A549 treated with GW870086 at 1 μM for 4 hours (cell line): ENCODE measurements at places on chromosomes 6 and 20. TPM values are rescaled to one million over a fixed set of nuclear protein-coding genes. Genes with fewer than 3 reads are reported as not detected.

The TMEM244 gene
- total RNA-seq: not detected in 5 replicates

The LY6G6F gene
- not detected in 5 replicates for total RNA-seq

The EYA4 gene
- total RNA-seq: 7.8 to 11.4 TPM (median 10.0 TPM) in 5 replicates

The GSTA2 gene
- not detected in 5 replicates for total RNA-seq

The LAMP5 gene
- 0.06 to 0.17 TPM in 2 of 5 replicates, not detected in the others for total RNA-seq

The FOXQ1 gene
- 3.9 to 6.7 TPM (median 5.8 TPM) in 5 replicates for total RNA-seq

The THEMIS gene
- not detected in 5 replicates for total RNA-seq

The PDYN gene
- total RNA-seq: not detected in 5 replicates

The MYL9 gene
- 15.9 to 26.5 TPM (median 17.6 TPM) in 5 replicates for total RNA-seq

The ZC2HC1B gene
- not detected in 5 replicates for total RNA-seq

The PRL gene
- total RNA-seq: not detected in 5 replicates

The ISM1 gene
- 0.14 to 0.27 TPM (median 0.24 TPM) in 5 replicates for total RNA-seq

The KCNQ5 gene
- 0.89 to 1.8 TPM (median 1.4 TPM) in 5 replicates for total RNA-seq

The NKX2-2 gene
- not detected in 5 replicates for total RNA-seq

The RPL7L1 gene
- total RNA-seq: 65.0 to 86.6 TPM (median 65.7 TPM) in 5 replicates

The NOX3 gene
- not detected in 5 replicates for total RNA-seq

The MOG gene
- total RNA-seq: not detected in 5 replicates

The LAMA5 gene
- total RNA-seq: 311 to 502 TPM (median 462 TPM) in 5 replicates

The PET117 gene
- total RNA-seq: 23.7 to 27.7 TPM (median 25.9 TPM) in 5 replicates

The PROKR2 gene
- not detected in 5 replicates for total RNA-seq

The HCRTR2 gene
- not detected in 5 replicates for total RNA-seq

The CCN6 gene
- not detected in 5 replicates for total RNA-seq

The VSX1 gene
- total RNA-seq: 0.43 to 1.1 TPM (median 0.61 TPM) in 5 replicates

The TNF gene
- 0.16 TPM in 1 of 5 replicates, not detected in the others for total RNA-seq

The DDO gene
- total RNA-seq: 0.08 to 0.15 TPM (median 0.10 TPM) in 4 of 5 replicates, not detected in the other

The SLC2A10 gene
- total RNA-seq: not detected in 5 replicates

The PXDC1 gene
- total RNA-seq: 17.4 to 20.5 TPM (median 18.4 TPM) in 5 replicates

The ASCC3 gene
- 15.8 to 19.5 TPM (median 16.8 TPM) in 5 replicates for total RNA-seq

The SPTLC3 gene
- total RNA-seq: 0.06 to 0.21 TPM (median 0.09 TPM) in 3 of 5 replicates, not detected in the others

The SLC52A3 gene
- total RNA-seq: 0.24 to 0.71 TPM (median 0.40 TPM) in 5 replicates

The PGC gene
- not detected in 5 replicates for total RNA-seq

The KIAA1755 gene
- total RNA-seq: 0.13 to 0.18 TPM (median 0.14 TPM) in 4 of 5 replicates, not detected in the other

The TM9SF4 gene
- 33.4 to 37.6 TPM (median 36.7 TPM) in 5 replicates for total RNA-seq

The MCHR2 gene
- total RNA-seq: not detected in 5 replicates

The CBLN4 gene
- not detected in 5 replicates for total RNA-seq

The MAPK13 gene
- 0.63 to 0.96 TPM (median 0.79 TPM) in 5 replicates for total RNA-seq

The GRIK2 gene
- total RNA-seq: 0.13 to 0.47 TPM (median 0.39 TPM) in 5 replicates

The NOL4L gene
- total RNA-seq: 11.0 to 12.9 TPM (median 12.4 TPM) in 5 replicates

The C6orf52 gene
- total RNA-seq: 1.7 to 2.1 TPM (median 2.1 TPM) in 5 replicates

The SLC17A2 gene
- total RNA-seq: not detected in 5 replicates

The TBX18 gene
- total RNA-seq: 11.3 to 21.0 TPM (median 18.6 TPM) in 5 replicates

The SIRPD gene
- total RNA-seq: not detected in 5 replicates

The MYB gene
- total RNA-seq: 0.50 to 1.2 TPM (median 0.83 TPM) in 5 replicates

The TRIM10 gene
- total RNA-seq: not detected in 5 replicates

The SLC13A3 gene
- total RNA-seq: 0.12 to 0.17 TPM in 2 of 5 replicates, not detected in the others

The FUT9 gene
- not detected in 5 replicates for total RNA-seq

The LY6G6C gene
- 0.14 TPM in 1 of 5 replicates, not detected in the others for total RNA-seq

The GABRR1 gene
- not detected in 5 replicates for total RNA-seq

The TGM3 gene
- 0.05 TPM in 1 of 5 replicates, not detected in the others for total RNA-seq

The SEMG1 gene
- not detected in 5 replicates for total RNA-seq

The OR2H1 gene
- not detected in 5 replicates for total RNA-seq
